ENCODE measurements at places on chromosomes 1 and 21.

DNA sequence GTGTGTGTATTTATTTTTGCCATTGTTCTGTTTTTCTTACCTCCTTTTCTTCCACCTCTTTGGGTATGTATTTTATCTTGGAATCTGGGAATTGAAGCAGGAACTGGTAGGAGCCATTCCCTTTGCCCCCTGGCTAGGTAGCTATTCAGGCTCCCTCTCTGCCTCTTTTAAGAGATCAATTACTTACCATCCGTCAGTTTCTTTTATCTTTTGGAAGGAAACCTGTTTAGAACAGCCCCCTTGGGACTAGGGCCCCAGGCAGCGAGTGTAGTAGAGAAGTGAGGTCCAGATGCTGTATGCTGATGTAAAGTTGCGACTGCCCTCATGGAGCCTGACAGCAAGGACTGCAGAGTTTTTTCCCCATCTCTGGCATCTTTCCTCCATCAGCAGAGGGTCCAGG is 41.6 kb downstream of the KIRREL1 start:
- DNase-seq = no peak

DNA sequence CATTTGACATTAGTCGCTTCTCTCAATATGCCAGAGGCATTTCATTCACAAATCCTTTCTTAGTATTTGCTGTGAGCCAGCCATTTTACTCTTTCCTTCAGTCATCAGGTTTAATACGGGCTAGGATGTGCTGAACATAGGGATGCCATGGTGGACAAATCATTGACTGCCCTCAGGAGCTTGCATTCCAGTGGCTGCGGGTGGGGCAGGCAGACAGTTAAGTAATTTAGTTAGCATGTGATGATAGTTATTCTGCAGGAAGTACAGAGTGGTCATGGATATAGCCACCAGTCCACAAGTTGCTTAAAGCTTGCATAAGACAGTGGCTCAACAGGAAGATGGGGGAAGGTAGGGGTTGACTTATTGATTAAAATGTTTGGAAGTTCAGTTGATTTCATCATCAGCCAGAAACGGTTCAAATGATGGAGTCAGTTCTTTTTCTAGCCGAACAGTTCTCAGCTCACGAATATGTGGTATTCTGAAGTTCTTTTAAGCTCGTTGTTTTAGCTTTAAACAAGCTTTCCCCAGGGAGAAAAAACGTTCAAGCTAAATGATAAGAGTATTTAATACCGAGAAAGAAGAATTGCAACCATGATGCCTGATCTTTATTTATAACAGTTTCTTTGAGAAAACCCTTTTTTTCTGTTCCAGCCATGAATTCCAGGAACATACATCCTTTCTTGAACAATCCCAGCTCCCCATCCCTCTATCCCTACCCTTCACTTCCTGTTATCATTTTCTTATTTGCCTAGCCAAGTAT is 1.4 kb downstream of the SLC22A15 start:
- DNase-seq = no peak

- DNase-seq = no peak
Observed at GRCh38 chr1:182069028-182069466, 7.5 kb upstream of the ZNF648 start.

GRCh38 chr1:26234644-26235370 is 807 bp downstream of the CEP85 start:
- peak; percentile 2 for DNase-seq

DNA sequence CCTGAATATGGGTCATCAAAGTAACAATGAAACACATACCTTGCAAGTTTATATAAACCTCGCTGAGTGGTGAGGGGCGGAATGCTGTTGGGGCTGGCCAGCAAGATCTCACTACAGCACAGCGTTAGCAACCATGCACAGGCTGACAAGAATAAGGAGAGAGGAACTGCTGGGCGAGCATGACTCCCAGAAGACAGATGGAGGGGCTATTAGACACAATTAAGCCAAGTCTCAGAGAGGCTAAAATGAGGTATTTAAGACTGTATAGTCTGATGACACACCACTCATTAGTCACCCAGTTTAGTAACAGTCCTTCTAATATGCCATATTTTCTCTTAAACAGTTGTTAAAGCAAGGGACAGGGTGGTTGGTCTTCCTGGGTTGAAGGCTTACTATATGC is 340.2 kb upstream of the NR5A2 start:
- no peak for DNase-seq

Data from stimulated activated CD4-positive, alpha-beta T cell treated with anti-CD3 and anti-CD28 coated beads, Interleukin-12 subunit alpha, Interleukin-12 subunit beta, amount 100 ng/mL, for 24 hours (primary cell).